Stimulated activated naive CD8-positive, alpha-beta T cell treated with anti-CD3 and anti-CD28 coated beads, Interleukin-15, amount 100 ng/mL, for 72 hours (primary cell): ENCODE measurements at places on chromosomes 11 and 22.

GRCh38 chr11:34438529-34439507, at the start of gene CAT:
CAT (plus strand) TSS chr11:34438934; CDS start chr11:34439014, 80 bp downstream.
- DNase-seq = peak; percentile 99

DNA sequence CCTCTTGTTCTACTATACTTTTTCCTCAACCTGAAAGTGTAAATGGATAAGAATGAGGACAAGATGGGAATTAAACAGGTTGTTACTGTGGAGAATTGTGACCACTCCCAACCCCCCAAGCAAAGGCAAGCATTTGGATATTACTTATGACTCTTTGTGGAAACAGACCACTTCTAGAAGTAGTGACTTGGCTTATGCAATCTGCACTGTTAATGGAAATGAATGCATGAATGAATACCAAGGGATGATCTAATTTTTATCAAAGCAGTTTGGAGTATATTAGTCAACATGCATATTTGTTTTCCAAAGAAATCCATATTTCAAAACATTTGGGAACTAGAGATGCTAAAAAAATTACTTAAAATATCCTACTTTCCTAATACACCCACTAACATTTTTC, 35.3 kb downstream of the AMOTL1 start:
- no peak for DNase-seq

DNA sequence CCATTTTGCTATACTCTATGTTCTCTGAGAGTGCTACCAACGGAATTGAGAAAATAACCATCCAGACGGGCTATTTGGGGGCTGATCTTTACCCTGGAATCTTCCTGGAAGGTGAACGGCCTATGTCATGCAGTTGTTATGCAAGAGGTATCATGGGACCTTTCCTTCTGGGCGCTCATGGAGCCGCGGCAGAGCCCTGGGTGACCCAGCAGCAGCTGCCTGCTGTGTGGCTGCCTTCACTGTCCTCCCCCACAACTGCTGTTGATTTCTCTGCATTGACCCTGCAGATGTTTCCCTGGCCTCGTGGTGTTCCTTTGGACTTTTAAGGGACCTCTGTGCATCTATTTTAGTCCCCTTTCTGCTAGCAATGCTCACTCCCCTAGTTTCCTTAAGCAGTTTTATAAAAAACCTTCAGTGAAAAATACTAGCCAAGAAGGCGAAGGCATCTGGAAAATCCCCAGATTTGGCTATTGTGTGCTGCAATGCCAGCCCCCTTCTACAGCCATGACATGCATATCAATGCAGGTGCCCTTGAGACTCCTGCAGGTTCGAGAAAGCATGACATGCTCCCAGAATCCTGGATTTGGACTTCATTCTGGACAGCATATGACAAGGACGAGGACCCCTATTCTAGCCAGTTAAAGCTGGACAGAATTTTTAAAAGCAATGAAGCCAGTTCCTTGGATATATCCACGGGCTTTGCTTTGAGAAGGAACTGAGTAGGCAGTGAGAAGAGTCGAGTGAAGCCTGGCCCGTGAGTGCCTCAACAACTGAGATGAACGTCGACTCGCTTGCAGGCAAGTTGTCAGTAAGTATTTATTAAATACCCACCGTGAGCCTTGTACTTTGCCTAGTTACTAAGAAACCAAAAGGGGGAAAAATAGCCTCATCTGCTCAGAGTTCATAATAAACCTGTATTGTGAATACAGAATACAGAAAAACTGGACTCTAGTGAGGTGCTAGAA, at the start of gene SLC25A18:
Gene SLC25A18, plus strand, starts transcription at position 593 of the 965 bp plus-strand sequence. CDS start 16,447 bp downstream, outside the sequence.
- DNase-seq = no peak

GRCh38 chr11:692824-693414, 2.1 kb downstream of the DEAF1 start:
- DNase-seq = peak; percentile 67

- no peak for DNase-seq
Observed at GRCh38 chr22:43377896-43378704, 33.7 kb upstream of the MPPED1 start.

DNA sequence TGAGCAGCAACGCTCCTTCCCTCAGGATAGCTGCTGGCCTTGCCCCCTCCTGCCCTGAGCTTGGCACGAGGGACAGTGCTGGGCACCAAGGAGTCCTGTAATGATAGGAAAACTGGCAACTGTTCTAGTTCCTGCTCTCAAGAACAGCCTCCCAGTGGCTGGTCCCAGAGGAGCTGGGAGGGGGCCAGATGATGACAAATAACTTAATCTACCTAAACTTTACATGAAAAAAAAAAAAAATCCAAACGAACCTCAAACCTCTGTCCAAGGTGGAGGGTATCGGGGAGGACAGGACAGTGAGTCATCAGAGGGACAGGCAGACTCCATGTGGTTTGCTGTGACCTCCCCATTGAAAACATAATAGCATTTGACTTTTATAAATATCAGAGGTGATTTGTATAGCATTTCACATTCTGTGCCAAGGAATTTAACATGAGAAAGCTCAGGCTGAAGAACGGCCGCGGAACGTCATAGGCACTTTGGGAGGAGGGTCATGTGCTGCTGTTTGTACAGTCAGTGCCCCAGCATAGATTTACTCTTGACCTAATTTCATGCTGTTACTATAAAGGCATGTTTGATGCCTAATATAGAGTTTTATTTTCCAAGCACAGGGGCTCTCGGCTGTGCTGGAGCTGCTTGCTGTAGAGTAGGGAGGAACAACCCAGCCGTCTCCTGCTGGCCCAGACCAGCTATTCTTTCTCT, 98.2 kb upstream of the NNMT start:
- DNase-seq = no peak

GRCh38 chr11:17650127-17650911, 69.1 kb upstream of the MYOD1 start:
- DNase-seq = no peak

DNA sequence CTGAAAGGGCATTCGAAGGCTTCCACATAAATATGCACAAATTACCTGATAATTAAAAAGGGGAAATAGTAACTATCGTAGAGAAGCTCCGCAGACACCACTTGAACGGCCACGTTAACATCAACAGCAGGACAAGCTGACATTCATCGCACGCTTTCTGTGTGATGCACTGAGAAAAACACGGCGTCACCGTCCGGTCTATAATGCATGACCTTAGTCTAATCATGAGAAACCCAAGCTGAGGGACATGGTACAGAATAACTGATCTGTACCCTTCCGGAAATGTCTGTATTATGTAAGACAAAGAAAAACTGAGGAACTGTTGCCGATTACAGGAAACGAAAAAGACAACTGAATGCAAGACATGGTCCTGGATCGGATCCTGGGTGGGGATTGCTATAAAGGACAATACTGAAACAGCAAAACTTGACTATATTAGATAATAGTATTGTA, 678 bp upstream of the RANGAP1 start:
- DNase-seq = no peak

DNA sequence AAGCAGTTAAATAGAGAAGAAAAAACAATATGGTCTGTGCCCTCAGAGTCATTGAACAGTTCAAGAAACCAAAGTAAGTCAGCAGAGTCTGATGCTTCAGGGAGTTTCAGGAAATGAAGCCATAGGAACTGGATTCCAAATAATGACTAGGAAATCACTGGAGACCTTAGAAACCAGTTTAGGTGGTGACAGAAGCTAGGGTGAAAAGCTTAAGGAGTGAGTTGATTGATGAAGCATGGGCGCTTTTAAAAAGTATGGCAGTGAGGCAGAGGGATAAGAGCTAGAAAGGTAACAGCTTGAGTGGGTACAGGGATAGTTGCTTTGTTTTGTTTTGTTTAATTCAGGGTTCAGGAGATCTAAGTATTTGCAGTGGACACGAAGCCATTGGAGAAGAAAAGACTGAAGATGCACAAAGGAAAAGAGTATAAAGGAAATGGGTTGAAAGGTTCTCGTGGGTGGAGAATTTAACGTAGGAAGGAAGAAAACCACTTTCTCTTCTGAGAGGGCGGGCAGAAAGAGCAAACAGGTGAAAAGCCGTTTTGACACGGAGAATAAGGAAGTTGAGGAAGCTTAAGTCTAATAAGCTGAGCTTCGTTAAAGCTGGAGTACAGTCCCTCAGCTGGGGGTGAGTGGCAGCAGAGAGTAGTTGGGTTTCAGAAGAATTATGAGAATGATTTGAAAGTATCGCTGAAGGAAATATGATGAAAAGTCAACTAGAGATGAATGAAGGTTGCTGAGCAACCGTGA, 14.8 kb downstream of the SGSM3 start:
- no peak for DNase-seq

DNA sequence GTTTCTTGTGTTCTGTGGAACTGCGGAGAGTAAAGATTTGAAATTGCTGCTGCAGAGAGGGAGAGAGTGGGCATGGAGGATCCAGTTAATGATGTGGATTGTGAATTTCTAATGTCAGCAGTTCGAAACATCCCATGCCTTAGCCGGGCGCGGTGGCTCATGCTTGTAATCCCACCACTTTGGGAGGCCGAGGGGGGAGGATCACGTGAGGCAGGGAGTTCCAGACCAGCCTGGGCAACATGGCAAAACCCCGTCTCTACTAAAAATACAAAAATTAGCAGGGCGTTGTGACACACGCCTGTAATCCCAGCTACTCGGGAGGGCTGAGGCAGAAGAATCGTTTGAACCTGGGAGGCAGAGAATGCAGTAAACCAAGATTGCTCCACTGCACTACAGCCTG, 1.1 kb upstream of the CAVIN3 start:
- DNase-seq = no peak
